Urinary bladder (tissue), 4 donors: ENCODE measurements at places on chromosomes 7 and 10. TPM values are rescaled to one million over a fixed set of nuclear protein-coding genes. Genes with fewer than 3 reads are reported as not detected.

DNA sequence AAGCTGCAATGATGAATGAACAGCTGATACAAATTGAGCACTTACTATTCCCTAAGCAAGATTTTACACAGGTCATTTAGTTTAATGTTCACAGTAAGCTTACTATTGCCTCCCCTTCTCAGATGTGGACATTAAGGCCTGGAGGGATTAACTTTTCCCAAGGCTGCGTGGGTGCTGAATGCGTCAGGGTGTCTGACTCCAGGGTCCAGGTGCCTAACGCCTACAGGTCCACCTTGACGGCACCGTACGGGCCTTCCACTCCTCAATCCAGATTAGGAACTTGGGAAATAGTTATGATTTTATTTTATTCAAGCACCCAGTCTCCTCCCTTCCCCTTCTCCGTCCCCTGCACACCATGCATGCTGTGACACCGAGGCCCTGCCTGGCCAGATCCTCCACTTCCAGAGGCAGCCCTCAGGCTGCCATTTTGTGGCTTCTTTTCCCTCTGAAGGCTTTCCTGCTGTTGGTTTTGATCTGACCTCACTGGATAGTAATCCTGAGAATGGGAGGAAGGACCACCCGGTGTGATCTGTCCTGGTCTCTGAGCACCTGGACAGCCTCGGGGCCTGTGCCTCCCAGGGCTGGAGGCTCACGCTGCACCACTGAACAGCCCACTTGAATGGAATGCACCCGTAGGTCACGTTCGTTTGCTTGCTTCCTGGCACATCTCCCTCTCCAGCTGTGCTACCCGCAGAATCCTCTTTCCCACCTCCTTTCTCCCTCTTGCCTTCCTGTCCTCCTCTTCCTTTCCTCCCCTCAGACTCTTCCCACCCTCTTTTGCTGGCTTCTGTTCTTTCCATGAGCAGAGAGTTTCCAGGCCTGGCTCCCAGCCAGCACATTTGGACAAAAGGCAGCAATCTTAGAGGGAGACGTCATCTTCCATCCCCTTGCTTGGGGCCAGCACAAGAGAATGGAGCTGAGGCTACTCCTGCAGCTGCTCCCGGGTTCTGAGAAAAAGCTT is 14.4 kb downstream of the DENND2A start:
- peak; percentile 97 for DNase-seq

- no peak for DNase-seq
Measured at GRCh38 chr7:48540746-48541145, 369.5 kb downstream of the ABCA13 start.

GRCh38 chr7:142476077-142476476 is 218.2 kb upstream of the PRSS58 start:
- no peak for DNase-seq

The STK31 gene
- 0.06 TPM for polyA plus RNA-seq

The ESYT2 gene
- polyA plus RNA-seq, result 61.5 TPM
